ENCODE measurements at places on chromosomes 16 and 17.

- no peak for DNase-seq
Measured at GRCh38 chr16:83682116-83682867, 125.5 kb upstream of the HSBP1 start.

DNA sequence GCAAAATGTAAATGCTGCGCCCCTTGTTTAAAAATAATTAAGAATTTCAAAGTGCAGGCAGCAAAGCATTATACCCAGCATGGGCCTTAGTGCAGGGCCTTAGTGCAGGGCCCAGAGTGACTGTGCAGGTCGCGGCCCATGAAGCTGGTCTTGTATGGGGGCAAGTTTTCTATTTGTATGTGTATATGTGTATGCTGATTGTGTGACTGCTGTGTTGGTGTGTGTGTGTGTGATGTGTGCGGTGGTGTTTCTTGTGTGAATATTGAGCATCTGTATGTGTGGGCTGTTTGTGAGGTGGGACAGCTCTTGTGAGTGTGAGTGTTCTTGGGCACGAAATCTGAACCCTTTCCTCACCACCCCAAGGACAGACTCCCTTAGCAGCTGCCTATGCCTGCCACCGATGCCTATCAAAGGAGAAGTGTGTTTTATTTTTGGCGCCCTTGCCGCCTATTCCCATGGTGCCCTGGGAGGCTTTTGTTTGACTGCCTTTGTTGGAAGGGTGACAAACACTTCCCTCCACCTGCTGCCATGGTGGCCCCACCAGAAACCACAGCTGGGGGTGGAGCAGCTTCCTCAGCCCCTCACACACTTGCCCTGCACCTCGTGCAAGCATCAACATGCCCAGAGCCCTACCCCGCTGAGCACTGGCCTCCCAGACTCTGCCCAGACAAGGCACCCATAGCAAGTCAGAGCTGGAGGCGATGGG, 18.0 kb downstream of the CCR7 start:
- no peak for DNase-seq

DNA sequence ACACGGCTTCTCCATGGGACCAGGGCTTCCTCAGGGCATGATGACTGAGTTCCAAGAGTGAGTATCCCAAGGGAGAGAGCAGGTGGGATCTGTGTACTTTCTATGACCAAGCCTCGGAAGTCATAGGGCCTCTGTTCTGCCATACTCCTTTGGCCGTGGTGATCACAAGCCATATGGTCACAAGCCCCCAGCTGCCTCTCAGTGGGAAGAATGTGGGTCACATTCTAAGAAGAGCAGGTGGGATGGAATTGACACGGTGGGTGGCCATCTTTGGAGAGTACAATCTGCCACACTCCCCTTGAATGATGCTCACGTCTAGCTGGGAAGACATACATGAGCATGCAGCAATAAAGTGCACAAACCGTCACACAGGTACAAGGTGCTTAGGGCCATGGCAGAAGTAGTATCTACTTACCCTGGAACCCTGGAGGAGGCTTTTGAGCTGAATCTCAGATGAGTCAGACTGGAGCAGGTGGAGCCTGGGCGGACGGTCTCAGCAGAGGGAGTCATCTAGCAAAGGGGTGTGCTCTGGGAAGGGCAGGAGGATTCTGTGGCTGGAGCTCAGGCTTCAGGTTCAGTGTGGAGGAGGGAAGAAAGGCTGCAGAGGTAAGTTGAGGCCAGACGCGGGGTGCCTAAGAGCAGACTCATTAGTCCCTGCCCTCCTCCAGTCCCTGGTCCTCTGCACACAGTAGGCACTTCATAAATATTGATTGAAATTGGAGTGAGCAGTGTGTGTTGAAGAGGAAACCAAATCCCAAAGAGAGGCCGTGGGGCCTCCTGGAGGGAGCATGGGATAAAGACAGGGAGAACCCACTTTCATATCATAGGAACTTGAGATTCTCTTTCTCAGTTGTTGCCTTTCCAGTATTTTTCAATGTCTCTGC, 26.6 kb downstream of the GOSR2 start:
- no peak for DNase-seq

DNA sequence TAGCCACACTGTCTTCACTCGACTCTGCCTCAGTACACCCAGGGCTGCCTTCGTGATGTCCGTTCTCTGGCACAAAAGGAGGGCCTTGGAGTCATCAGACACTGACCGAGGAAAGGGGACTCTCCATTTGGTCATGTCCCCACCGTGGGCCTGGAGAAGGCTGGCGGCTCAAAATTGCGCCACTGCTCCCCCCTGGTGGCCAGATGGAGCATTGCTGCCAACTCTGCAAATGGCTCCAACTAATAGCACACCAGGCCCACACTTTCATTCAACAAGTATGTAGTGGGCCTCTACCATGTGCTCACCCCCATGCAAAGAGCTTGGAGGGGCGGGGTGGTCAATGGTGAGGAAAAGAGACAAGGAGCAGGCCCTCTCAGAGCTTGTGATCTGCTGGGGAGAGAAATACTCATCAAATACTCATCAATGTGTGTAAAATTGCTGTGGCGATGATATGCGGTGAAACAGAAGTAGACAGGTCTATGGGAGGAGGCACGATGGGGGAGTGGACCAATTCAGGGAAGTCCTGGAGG, 5.2 kb upstream of the GRIN2C start:
- peak; percentile 29 for DNase-seq

DNA sequence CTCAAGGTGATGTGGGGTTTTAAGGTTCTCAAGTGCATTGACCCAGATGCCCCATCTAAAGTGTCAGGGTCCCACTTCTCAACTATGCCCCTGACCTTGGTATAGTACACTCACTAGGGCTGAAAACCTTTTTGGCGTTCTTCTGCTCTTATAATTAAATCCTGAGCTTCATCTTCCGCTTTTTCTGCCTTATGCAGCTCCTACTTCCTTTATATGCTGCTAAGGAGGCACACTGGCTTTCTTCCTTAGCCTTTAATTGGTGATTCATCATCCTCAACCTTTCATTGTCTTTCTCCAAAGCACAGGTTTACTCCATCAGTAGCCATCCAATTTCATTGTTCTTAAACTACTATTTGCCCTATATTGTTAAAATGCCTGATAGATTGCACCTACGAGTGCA, 5.3 kb upstream of the NF1 start:
- no peak for DNase-seq

DNA sequence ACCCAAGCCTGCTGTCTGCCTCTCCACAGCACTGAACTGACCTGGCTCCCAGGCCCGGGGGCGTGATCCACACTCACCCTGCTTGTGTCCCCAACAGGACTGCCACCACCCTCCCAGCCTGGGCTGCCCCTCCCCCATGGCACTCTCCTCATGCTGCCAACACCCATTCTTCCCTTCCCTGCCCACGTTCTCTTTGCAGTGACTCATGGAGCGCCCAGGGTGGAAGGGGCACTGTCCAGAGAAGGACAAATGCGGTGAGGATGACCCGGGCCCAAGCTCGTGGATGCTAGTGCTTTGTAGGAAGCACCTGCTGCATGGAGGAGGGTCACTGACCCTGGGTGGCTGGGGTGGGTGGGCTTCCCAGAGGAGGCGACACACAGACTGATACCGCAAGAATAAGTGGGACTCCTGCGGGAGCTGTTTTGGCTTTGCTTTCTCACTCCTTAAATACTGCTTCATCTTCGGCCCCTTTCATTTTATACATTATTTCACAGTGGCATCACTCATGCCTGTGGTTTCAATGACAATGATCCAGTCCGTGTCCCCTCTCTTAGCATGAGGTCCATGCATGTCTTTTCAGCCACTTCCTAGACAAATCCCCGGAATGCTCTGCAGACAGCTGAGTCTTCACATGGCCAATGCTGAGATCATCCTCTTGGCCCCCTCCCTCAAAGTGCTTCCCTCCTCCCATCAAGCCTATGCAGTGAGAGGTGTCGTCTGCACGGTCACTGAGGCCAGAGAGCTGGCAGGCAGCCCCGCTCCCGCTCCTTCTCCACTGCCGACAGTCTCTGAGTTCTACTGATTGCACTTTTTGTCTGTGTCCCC, 17.6 kb downstream of the CDK5R1 start:
- no peak for DNase-seq

- no peak for DNase-seq
Measured at GRCh38 chr17:83200231-83200699, 120.9 kb downstream of the METRNL start.

- no peak for DNase-seq
Measured at GRCh38 chr17:44979426-44979995, 11.4 kb upstream of the C1QL1 start.

DNA sequence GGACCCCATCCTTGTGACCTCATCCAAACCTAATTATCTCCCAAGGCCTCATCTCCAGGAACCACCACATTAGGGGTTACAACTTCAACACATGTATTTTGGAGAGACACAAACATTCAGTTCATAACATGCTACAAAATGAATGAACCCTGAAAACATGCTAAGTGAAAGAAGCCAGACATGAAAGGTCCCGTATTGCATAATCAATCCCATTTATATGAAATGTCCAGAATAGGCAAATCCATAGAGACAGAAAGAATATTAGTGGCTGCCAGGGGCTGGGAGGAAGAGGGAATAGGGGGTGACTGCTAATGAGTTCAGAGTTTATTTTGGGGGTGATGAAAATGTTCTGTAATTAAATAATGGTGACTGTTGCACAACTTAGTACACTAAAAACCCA, 3.7 kb upstream of the IL34 start:
- DNase-seq, result no peak

DNA sequence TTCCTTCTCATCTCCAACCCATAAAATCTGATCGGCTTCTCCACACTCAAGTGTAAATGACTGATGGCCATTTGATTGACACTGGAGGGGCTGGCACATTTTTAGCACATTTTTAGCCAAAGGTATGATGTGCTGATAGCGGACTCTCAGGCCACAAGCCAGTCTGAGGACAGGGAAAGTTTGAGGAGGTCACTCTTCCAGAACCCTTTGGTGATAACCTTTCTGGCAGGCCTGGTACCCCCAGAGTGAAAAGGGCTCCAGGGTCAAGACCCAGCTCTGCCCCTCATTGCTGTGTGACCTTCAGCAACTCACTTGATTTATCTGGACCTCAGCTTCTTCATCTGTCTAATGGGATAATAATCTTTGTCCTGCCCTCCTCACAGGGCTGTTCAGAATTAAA, 1.7 kb upstream of the NLRC5 start:
- no peak for DNase-seq

DNA sequence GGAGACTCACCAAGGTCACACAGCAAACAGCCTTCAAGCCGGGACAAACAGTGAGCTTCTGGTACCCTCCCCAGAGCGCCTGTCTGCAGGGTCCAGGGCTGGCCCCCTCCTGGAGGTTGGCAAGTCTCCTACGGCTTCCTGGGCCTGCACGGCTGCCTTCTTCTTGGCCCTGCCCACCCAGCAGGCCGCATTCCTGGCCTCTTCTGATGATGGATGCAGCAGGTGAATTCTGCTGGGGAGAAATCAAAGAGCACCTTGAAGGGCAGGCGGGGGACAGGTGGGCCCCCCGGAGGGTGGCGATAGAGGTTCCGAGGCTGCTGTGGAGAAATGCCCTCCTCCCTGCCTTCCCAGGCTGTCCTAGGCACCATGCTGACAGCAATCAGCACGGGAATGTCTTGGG, 3.8 kb upstream of the NOS2 start:
- no peak for DNase-seq

- no peak for DNase-seq
Measured at GRCh38 chr17:1312261-1312870, 32.9 kb downstream of the TRARG1 start.

All from HS-5 (cell line).